ENCODE measurements at places on chromosomes 5 and 9.

- DNase-seq, result peak; percentile 5
Measured at GRCh38 chr5:139709582-139710318, 61.6 kb downstream of the CXXC5 start.

DNA sequence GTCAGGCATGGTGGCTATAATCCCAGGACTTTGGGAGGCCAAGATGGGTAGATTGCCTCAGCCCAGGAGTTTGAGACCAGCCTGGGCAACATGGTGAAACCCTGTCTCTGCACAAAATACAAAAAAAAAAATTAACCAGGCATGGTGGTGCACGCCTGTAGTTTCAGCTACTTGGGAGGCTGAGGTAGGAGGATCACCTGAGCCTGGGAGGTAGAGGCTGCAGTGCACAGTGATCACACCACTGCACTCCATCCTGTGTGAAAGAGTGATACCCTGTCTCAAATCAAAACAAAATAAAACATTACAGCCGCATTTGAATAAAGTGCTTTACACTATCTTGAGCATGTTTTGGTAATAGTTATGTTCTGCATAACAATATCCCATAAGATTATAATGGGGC is 74.0 kb downstream of the IQGAP2 start:
- DNase-seq, result no peak

GRCh38 chr5:522899-523440 is 1.3 kb downstream of the SLC9A3 start:
- no peak for DNase-seq

DNA sequence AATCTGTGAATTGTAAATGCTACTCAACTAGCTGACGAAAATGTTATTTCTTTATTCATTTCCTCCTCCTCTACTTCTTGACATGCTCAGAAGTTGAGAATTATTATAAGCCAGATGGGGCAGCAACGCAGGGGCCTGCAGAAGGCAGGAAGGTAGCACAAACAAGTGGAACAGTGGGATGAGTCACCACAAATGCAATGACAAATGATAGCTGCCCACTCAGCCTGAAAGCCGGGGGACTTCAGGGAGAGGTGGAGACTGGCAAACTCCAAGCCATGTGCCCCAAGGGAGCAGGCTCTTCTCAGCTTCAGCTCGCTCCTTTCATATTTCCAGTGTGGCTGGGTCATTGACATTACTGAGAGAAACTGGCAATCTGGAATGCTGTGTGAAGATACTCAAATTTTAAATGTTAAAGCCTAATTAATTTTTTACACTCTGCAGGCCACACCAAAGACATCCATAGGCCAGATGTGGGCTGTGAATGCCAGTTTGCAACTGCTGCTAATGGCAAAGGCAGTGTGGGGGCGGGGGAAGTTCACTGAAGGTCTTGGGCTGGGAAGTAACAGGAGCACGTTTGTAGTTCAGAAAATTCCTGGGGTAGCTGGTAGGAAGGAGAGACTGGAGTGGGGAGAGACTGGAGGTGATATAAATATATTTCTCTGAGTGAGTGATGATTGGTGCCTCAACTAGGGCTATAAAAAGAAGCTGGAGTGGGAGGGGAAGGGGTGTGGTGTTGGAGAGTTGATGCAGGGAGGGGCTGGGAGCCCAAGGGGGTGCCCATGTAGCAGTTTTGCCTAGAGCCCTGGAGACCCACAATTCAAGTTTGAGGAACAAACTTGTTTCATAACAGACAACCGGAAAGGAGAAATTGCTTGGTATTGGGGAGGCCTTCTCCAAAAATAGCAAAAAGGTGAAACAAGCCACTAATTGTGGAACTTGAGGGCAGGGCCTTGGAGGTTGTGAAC is 20.8 kb upstream of the ADRB2 start:
- peak; percentile 43 for DNase-seq

- no peak for DNase-seq
Measured at GRCh38 chr5:172529896-172530295, 75.6 kb upstream of the SH3PXD2B start.

- DNase-seq, result no peak
Measured at GRCh38 chr9:89753472-89754055, 148.8 kb downstream of the GADD45G start.

- peak; percentile 40 for DNase-seq
Measured at GRCh38 chr9:33287087-33287490, 3.2 kb upstream of the NFX1 start.

GRCh38 chr5:89320421-89321277 is 437.7 kb upstream of the MEF2C start:
- DNase-seq, result no peak

DNA sequence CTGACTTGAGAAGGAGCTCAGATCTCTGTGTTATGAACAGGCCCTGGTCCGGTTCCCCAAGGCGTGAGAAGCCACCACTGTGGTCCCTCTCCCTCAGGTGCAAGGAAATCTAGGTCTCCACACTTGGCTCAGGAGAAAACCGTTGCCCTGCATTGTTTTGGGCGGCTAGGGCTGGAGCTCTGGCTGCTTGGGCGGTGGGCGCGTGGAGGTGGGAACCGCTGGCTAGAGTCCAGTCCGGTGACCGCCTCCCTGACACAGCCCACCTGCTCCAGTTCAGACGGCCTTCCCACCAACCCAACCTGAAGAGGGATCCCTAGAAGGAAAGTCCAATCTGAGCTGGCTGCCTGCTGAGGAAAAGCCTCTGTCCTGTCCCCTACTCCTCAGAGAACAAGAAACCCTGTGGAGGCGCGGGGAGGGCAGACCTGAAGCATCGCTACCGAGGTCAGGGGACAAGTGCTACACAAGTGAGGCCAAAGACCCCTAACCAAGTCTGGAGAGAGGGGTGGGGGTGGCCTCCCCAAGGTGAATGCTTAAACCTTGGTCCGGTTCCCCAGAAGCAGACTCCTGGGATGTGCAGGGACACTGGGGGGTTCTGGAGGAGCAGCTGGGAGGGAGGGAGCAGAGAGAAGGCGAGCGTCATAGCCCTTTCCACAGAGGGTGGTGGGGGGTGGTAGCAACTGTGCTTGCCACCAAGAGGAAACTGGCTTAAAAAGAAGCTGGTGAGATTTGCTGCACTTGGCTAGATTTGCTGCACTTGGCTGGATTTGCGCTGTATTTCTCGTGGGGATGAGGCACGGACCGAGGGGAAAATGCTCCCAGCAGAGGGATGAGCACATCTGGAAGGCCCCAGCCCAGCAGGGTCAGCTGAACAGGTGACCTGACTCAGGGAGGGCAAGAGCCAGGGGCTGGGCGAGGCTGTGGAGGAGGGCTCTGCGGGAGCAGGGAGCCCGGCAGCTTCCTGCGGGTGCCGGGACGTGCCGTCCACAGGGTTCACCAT is 65.2 kb downstream of the RAPGEF1 start:
- DNase-seq, result no peak

DNA sequence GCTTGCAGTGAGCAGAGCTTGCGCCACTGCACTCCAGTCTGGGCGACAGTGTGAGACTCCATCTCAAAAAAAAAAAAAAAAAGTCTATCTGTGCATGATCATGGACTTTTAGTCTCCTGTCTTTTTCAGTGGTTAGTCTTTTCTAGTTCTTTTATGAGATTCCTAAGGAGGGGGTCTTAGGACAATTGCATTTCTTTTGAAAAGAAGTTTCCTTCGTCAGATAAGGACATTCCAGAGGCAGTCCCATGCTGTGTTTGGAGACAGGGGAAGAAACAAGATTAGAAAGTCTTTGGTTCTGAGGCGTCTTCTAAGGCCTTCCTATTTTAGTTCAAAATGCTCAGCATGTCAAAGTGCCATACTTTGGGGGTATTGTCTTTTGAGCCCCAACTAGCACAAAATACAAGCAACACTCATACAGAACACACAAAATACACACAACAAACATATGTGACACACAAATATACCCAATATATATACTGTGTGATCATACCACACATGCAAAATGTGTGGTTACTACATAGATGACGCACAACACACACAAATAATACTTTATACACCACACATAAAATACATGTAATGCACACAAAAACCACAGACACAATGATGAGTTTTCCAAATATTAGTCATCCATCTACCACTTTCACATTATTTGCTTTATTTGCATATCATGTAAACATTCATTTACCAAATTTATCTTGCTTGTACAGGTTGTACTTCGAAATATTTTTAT is 394.5 kb downstream of the SPATA31D1 start:
- DNase-seq, result no peak

GRCh38 chr5:127840198-127840524 is 137.0 kb downstream of the CCDC192 start:
- no peak for DNase-seq

DNA sequence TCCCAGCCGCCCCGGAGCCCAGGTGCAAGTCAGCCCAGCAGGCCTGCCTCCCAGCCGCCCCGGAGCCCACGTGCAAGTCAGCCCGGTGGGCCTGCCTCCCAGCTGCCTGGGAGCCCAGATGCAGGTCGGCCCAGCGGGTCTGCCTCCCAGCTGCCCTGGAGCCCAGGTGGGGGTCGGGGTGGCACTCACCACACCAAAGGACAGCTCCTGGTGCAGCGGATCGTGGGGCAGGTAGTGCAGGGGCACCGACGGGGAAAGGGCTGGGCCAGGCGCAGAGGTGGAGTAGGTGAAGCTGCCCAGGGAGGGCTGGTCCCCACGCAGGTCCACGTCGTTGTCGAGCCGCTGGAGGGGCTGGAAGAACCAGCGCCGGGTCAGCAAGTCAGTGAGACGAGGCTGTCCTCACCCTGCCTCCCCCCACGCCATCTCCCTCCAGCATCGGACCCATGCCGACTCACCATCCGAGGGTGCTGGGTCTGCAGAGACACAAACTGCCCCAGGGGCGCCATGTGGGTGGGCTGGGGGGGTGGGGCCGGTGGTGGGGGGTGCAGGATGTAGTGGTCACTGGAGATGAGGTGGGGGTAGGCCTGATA is 6.7 kb downstream of the RNF44 start:
- DNase-seq, result no peak

- DNase-seq, result no peak
Measured at GRCh38 chr5:90402521-90403255, 6.9 kb downstream of the CETN3 start.

- DNase-seq, result no peak
Measured at GRCh38 chr5:11251247-11251646, 490.2 kb upstream of the DAP start.

- no peak for DNase-seq
Measured at GRCh38 chr5:168736281-168736831, 157.2 kb upstream of the PANK3 start.

DNA sequence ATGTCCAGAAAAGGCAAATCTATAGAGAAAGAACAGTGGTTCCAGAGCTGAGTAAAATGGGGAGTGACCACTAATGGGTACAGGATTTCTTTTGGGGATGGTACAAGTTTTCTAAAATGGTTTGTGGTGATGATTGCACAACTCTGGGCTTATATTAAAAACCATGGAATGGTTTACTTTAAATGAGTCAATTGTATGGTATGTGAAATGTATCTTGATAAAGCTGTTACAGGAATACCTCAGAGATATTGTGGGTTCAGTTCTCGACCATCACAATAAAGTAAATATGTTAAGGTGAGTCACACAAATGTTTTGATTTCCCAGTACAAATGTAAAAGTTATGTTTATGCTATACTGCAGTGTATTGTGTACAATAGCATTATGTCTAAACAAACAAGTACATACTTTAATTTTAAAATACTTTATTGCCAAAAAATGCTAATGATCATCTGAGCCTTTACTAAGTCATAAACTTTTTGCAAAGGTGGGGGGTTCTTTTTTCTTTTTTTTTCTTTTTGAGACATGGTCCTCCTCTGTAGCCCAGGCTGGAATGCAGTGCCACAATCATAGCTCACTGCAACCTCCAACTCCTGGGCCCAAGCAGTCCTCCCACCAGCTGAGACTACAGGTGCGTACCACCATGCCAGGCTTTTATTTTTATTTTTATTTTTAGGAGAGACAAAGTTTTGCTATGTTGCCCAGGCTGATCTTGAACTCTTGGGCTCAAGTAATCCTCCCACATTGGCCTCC is 65.9 kb downstream of the SHOC1 start:
- no peak for DNase-seq

DNA sequence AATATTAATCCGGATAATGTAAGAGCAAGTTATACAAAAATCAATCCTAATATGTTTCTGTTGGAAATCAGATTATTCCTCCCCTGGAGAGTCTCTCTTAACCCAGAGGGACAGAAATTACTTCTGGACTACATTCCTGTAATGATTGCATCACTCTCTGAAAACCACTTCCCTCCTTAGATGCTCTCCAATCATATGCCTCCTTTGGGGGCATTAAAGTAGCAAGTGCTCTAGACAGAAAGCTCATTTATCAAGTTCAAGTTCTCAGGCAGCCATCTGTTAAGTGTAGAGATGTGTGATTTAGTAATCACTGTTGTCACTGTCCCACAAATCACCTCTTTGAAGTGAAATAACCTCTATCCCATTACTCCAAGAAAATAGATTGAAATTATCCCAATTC is 247.1 kb downstream of the SLCO4C1 start:
- DNase-seq, result no peak

- DNase-seq, result peak; percentile 70
Measured at GRCh38 chr9:97983589-97984187, 547 bp downstream of the ANP32B start.

DNA sequence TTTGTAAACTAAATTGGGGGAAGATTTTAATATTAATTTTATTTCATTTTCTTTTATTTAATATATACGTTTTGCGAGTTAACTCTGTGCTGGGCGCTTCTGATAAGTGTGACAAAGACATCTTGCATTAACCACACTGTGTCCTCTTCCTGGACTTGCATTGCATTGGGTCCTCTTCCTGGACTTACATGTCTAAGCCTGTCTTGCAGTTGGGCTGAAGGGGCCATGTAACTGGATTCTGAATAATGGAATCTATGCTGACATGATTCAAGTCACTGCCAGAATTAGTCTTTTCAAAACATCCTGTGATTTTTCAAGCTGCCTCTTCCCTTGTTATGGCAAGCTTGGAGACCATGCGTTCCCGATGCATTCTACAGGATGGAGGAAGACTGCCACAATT is 122.6 kb downstream of the TRIM32 start:
- no peak for DNase-seq

GRCh38 chr9:76732341-76732958 is 31.8 kb upstream of the PCA3 start:
- DNase-seq, result no peak

GRCh38 chr5:57445705-57446037 is 36.9 kb downstream of the ACTBL2 start:
- no peak for DNase-seq

Data from activated naive CD4-positive, alpha-beta T cell treated with Interleukin-2 at 50 U/mL for 16 hours (primary cell).